ENCODE measurements at places on chromosomes 1 and 21. TPM values are rescaled to one million over a fixed set of nuclear protein-coding genes. Genes with fewer than 3 reads are reported as not detected.

Gene SERPINC1
- polyA plus RNA-seq = not detected

Gene GJB3
- 55.6 TPM for polyA plus RNA-seq

Gene TMEM61
- polyA plus RNA-seq = 1.2 TPM

Gene TFF2
- 2.3 TPM for polyA plus RNA-seq

Gene BLACAT1
- 0.60 TPM for polyA plus RNA-seq

Gene BCAR3
- 9.4 TPM for polyA plus RNA-seq

Gene NBPF10
- 0.83 TPM for polyA plus RNA-seq

Gene HCN3
- polyA plus RNA-seq = 2.4 TPM

Gene ATAD3C
- 2.1 TPM for polyA plus RNA-seq

Gene CD2
- 4.8 TPM for polyA plus RNA-seq

Measured in esophagus (tissue), 2 donors.